ENCODE measurements at places on chromosomes 6 and 20.

DNA sequence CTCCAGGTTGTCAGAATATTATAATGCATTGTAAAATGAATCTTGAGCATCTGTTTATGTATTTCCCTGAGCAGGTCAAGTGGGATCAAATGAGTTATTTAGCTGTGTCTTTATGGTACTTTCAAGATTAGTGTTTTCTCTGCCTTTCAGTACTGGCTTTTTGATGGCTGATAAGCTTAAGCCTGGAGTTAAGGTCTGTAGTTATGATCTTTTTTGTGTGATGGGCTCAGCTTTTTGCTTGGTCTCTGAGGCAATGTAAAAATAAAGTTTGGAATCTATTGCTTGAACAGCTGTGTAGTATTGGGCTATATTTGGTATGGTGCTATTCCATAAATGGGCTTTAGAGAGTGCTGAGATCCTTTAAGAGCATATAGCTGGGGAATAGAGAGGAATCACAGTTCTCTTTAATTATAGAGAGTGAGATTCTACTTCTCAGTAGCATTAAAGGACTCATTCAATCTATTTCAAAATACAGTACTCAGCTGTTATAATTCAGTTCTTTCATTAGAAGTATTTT lies 40.7 kb downstream of the ZNF451 start:
- DNase-seq: peak; percentile 18

- no peak for DNase-seq
Measured at GRCh38 chr6:27866357-27867050, 45.7 kb downstream of the OR2B2 start.

DNA sequence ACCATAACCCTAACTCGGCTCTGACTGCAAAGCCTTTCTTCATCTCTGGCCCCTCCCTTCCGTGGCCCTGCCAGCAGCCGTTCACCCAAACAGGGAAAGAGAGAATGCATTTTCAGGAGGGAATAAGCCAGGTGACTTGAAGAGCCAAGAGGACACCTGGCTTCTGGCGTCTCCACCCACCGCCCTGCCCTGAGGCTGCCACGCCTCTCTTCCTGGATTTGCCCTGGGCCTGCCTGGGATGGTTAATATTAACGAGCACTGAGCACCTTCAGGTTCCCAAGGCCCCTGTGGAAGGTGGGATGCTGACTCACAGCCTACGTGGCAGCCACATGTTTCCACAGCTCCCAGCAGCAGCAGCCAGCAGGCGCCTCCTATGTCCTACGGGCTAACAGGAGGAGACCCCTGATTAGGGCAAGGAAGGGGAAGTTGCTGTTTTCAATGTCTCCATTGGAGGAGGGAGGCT lies 138.0 kb upstream of the RREB1 start:
- DNase-seq: no peak

DNA sequence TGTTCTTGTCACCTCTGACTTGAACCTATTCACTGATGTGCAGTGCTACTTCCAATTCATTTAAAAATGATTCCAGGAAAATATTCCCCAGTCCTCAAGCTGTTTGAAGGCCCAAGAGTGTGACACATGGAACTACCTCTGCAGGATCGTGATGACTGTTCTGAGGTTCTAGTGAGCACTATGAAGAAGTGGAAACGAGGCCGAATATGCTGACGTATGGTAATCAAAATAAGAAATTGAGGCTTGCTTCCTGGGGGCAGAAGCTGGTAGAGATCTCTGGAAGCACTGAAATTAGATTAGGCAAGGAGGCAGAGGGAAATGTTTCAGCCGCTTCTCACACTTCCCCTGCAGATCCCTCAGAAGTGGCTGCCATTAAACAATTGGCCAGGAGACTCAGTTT lies 15.7 kb downstream of the TMEM242 start:
- no peak for DNase-seq

GRCh38 chr20:64112691-64113443 lies 5.5 kb upstream of the NPBWR2 start:
- peak; percentile 10 for DNase-seq

GRCh38 chr20:25623225-25623735 lies 534 bp downstream of the NANP start:
- peak; percentile 46 for DNase-seq

DNA sequence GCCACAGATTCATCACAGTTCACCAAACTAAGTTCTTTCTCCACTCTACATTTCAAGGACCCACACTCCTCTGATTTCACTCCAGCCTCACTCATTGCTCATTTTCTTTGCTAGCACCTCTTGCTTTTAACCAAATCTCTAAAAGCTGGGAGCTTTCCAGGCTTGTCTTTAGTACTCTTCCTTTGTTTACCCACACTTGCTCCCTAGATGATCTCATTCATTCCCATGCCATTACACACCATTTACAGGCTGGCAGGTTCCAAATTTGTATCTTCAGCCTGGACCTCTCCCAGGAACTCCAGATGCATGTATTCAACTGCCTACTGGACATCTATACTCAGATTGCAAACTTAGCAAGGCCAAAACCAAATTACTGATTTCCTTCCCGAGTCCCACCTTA lies 5.3 kb upstream of the GUCA1B start:
- no peak for DNase-seq

GRCh38 chr6:60643870-60644269 lies 1642.2 kb downstream of the KHDRBS2 start:
- DNase-seq: no peak

DNA sequence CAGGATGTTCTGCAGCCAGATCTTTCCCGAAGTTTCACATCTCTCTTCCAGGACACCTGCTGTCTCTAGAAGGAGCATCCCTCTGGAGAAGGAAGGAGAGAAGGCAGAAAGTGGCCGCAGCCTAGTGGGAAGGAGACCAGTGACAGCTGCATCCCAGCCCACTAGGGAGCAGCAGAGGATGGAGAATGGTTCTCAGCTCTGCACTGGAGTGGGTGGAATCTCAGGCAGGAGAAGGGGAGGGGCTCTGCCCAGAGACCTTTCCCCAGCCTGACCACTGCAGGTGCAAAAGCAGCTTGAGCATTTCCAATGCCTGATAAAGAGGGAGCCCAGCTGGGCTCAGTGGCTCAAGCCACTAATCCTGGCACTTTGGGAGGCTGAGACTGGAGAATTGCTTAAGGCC lies 32.3 kb downstream of the NCR2 start:
- DNase-seq: peak; percentile 52

DNA sequence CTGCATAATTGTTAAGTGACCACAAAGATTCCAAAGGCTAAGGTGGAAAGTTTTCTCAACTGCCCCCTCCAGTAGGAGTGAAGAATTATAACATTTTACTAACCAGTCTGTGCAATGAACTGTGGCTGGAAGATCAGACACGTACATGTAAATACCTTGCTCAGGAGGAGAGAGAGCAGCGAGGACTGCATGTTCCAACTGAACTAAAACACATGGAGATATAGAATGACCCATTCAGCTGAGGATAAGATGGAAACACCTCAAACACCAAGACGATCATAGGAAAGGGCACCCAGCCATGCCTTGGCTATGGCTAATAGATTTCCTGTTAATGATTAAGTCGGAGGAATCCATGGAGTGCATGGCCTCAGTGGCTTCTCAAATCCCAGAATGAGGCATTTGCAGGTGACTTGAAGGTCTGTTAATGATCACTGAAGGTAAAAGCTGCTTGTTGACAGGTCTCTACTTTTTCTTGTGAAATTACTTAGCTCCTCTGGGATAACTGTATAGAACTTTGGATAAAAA lies 875.6 kb downstream of the TFAP2A start:
- DNase-seq: no peak

DNA sequence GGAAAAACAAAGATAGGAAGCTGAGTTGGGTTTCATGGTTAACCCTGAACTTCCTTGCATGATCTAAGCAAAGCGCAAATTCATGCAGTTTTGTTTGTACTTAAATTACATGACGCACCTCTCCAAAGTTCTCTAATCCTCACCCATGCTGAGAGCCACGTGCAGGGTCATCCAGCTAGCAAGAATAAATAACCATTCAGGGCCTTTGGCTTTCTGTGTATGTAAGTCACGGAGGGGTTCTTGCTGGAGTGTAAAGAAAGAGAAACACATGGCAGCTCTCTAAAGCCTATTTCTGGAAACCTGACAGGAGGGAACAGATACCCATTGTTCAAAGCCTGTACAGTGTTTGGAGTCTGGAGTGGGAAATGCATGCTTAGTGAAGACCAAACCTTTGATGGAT lies 171.7 kb upstream of the CCN2 start:
- DNase-seq: no peak

GRCh38 chr6:109318328-109318876 lies 63.9 kb downstream of the CD164 start:
- no peak for DNase-seq

- DNase-seq: no peak
Measured at GRCh38 chr6:109039795-109040194, 54.9 kb downstream of the SESN1 start.

GRCh38 chr6:45476341-45476740 lies 98.6 kb upstream of the SUPT3H start:
- no peak for DNase-seq

- DNase-seq: no peak
Measured at GRCh38 chr20:20215976-20216727, 151.8 kb upstream of the INSM1 start.

GRCh38 chr20:13788167-13788834 lies 3.5 kb downstream of the NDUFAF5 start:
- DNase-seq: peak; percentile 38

GRCh38 chr6:33481192-33481591 lies 26.8 kb downstream of the ZBTB9 start:
- DNase-seq: no peak

DNA sequence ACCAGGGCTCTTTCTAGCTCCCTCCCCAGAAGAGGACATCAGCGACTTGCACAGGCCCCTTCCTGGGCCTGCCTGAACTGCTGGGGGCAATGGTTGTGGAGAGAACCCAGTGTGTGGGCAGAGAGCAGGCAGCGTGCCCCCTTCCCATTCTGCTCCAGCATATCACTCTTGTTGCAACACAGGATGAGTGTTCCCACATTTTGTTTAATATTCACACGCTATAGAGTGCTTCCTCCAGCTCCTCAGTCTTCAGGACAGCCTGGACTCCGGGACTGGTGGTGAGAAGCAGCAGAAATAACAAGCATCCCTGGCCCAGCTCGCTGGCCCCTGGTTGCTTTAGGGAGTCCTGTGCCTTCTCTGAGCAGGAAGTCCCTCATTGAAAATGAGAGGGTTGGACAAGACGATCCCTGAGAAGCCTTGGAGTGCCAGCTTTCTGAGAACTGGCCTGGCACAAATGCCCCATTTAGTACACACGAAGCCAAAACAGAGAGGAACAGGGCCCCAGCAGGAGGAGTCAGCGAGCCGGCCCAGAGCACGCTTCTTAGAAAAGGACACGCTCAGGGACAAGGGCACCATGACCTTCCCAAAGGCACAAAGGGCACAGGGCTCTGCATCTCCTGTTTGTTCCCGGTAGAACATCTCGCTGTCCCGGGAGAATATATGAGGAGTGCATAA lies 84.2 kb upstream of the FOXC1 start:
- no peak for DNase-seq

- DNase-seq: no peak
Measured at GRCh38 chr20:44704551-44704971, 10.6 kb upstream of the CCN5 start.

DNA sequence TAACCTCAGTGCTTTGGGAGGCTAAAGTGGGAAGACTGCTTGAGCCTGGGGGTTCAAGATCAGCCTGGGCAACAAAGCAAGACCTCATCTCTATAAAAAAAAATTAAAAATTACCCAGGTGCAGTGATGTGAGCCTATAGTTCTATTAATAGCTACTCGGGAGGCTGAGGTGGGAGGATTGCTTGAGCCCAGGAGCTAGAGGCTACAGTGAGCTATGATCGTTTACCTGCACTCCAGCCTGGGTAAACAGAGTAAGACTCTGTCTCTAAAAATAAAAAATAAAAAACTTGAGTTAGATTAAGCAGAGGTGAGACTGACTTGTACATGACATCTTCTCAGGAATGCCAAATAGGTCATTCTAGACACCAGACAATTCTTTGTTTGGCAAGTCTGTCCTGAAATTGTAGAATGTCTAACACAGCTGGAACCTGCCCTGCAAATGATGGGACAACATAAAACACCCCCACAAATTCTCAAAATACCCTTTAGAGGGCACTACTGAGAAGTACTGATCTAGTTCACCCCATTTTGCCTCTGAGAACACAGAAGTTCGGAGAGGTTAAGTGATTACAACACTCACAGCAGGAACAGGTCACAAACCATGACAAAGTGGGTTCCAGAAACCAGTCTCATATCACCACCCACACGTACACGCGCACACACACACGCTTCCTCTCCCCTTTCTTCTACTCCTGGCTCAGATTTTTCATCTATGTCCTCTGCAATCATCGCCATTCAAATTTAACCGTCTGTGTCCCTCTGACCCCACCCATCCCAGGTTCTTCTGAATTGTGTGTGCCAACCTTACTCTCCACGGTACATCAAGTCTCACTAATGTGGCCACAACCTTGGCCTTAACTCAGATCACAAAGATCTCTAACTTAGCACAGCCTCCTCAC lies 38.3 kb downstream of the ARHGAP18 start:
- no peak for DNase-seq

DNA sequence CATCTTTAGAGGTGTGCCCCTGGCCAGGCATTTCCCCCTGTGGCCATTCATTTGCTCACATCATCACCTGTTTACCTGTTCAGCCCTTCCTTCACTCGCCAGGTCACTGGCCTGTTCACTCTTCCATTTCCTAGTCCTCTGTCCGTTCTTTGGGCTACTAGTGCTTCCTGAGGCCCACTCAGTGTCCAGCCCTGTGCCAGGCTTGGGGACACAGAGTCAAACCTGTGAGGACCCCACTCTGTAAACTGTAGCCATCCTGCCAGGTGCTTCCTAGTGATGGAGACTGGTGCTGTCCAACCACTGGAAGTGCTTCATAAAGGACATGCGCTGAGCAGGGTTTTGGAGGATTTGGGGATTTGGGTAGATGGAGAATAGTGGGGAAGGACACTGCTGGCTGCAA lies 3.5 kb downstream of the DLGAP4 start:
- no peak for DNase-seq

DNA sequence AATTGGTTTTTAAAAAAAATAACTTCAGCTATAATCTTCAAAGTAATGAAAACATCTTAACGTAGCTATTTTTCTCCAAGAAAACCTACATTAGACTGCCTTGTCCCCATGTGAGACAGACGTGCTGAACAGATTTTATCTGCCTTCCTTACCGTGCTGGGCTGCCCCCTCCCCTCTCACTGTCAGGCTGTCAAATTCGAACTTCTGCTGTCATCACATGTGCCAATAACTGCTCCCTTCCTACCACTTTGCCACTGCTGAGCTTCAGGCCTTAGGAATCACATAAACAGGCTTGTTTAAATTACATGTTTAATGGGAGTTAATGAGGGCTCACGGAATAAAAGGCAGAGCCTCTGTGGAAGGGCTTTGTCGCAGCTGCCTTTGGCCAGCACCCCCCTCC lies 77.0 kb upstream of the NHSL1 start:
- DNase-seq: no peak

- DNase-seq: no peak
Measured at GRCh38 chr6:136326038-136326553, 36.5 kb upstream of the BCLAF1 start.

- DNase-seq: no peak
Measured at GRCh38 chr6:90126181-90126580, 170.5 kb downstream of the BACH2 start.

GRCh38 chr6:31794294-31794865 lies 1.2 kb downstream of the VARS1 start:
- peak; percentile 17 for DNase-seq

- no peak for DNase-seq
Measured at GRCh38 chr20:37911261-37911660, 8.3 kb downstream of the VSTM2L start.
